ENCODE measurements at places on chromosomes 2 and 18.

DNA sequence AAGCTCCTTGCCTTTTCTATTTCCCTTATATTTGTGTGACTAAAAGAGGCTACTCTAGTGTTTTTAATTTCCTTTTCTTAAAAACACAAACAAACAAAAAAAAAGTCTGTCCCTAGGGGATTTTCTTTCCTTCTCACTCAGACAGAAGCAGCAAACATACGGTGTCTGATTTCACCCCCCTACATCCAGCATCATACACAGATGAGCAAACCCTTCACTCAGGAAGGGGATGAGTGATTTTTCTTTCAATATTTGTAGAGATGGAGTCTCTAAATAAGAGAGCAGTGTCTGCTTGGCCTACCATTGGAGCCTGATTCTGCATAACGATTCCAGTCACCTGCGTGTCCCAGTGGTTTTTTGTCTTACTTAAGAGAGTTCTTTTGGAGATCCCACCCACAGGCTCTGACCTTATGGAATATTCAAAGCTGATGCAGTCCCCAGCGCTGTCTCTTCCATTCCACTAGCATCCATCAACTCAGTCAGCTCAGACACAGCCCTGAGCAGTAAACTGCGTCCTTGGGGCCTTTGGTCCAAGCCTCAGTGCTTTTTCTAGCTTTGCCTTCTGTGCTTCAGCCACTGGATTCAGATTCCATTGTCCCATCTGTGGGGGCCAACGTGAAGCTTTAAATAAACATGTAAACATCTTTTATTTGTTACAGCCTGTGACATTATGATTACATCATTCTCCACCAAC, 52.6 kb upstream of the TPO start:
- DNase-seq = no peak

DNA sequence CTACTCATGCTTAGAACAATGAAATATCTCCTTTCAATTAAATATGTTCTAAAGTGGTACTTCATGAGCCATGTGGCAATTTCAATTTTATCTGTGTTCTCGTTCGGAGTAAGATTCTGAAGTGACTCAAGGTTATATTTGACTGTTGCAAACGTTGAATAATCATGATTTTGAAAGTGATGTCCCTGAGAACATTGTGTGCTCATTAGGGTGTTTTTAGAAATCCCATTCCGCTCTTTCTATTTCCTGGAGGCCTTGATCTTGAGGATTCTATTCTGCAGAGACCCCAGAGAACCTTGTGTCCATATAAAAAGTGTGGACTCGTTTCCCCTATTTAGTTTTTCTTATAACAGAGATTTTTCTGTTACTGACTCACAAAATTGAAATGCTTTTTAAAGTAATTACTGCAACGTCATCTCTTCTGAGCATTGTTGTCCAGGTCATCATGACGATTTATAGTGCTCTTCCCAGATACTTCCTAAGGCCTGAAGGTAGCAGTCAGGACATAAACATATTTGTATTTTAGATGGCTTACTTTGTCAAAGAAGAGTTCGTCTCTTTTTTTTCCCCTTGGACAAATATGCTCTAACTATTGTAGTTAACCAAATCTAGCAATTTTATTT, 27.2 kb downstream of the IL1R2 start:
- peak; percentile 47 for DNase-seq

GRCh38 chr2:81895620-81896250, 1591.2 kb upstream of the LRRTM1 start:
- DNase-seq = no peak

DNA sequence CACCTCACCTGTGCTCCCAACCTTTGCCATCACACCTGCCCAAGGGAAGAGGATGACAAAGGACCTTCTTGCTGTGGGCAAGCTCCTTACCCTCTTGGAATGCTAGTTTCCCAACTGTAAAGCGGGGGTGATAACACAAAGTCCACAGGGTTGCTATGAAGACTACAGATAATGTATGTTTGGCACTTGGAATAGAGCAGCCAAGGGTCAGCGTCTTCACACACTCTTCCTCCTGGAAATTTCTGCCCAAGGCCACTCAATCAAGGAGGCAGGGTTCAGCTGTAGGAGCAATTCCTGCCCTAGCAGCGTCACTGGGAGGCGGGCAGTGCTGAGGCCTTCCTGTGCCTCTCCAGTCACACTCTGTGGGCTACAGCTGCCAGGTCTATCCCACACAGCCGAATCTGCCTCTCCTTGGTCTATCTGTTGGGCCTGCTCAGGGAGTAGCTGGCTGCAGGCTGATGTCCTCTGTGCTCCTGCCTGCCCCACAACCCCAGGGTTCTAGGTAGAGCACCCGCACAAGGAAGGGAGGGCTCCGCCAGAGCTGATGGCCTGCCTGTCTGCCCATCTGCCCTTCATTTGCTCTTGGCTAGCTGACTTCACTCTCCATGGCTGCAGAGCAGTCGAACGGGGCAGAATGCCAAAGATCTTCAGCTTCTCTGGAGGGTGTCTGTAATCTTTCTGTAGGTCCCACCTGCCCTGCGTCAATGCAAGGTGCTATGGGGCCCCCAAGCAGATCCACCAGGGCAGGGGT, 91.9 kb downstream of the MRO start:
- DNase-seq = no peak

- no peak for DNase-seq
Observed at GRCh38 chr18:78733762-78734613, 245.6 kb upstream of the SALL3 start.

- peak; percentile 43 for DNase-seq
Observed at GRCh38 chr2:11411768-11412448, 54.1 kb downstream of the E2F6 start.

DNA sequence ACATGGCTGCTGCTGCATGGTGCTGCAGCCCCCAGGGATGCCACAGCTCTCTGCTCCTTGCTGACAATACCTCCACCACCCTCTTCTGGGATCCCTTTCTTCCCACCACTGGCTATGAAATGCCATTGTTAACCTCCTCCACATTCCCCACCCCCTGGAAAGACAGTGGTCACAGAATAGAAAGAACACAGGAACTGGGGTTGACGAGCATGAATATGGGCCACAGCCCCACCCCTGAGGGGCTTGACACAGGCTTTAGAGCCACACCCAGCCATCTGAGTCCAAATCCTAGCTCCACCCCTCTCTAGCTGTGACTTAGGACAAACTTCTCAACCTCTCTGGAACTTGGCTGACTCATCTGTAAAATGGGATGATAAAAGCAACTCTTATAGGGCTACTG, 47.3 kb downstream of the TMEM163 start:
- no peak for DNase-seq

- DNase-seq = peak; percentile 76
Observed at GRCh38 chr18:26547646-26548414, 523 bp downstream of the KCTD1 start.

GRCh38 chr2:108029496-108029895, 43.2 kb downstream of the SLC5A7 start:
- no peak for DNase-seq

DNA sequence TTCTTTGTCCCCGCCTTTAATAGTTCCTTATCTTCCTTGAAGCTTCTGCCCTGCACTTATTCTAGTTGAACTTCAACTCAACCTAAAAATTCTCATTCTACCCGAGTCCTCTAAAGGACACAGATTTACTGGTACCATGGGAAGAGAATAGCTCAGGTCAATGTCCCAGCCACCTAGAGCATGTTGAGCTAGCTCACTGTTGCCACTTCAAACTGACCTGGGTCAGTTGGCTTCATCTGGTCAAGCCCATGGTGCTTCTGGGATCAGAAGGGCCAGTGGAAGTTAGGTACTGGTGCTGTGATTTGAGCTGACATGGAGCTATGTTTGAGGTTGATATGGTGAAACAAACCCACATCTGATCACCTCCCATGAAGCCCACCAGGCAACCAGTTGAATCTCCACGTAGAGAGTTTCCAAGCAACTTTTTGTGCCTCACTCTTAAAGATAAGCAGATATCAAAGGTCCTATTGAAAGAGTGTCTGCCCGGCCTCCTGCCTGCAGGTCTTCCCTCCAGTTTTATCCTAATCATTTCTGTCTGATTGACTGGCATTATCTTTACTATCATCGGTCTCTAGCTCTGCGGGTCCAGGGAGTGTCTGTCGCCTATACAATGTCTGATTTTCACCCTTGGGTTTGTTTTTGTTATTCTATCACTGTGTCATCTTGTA, 17.2 kb downstream of the GREB1 start:
- DNase-seq = no peak

DNA sequence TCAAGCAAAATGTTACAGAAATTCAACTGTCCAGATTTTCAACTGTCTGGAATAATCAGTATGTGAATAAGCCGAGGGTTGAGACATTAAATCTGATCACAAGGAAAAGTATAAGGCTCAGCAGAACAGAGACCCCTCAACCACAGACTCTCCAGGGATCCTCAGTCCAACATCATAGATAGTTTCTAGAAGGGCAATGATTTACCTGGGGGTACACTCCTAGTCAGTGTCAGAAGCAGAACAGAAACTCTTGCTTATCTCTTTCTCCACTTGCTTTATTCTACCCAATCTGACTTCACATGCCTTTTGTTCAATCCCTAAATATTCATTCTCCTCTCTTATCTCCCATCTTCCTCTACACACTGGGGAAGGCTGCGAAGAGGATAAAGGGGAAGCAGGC, 36.4 kb downstream of the ICOS start:
- no peak for DNase-seq

GRCh38 chr2:158994920-158995676, 26.7 kb downstream of the TANC1 start:
- peak; percentile 49 for DNase-seq

DNA sequence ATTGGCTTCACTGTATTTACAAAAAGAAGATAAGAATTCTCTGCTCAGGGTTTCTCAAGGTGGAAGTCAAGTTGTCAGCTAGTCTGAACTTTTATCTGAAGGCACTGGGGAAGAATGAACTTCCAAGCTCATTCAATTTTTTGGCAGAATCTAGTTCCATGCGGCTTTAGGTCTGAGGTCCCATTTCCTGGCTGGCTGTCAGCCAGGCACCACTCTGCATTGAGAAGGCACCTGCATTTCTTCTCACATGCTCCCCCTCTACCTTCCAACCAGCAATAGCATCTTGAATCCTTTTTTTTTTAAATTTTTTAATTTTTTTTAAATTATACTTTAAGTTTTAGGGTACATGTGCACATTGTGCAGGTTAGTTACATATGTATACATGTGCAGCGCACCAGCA, 46.2 kb upstream of the RPE start:
- DNase-seq = no peak

- no peak for DNase-seq
Observed at GRCh38 chr2:198297350-198297749, 493.0 kb downstream of the PLCL1 start.

DNA sequence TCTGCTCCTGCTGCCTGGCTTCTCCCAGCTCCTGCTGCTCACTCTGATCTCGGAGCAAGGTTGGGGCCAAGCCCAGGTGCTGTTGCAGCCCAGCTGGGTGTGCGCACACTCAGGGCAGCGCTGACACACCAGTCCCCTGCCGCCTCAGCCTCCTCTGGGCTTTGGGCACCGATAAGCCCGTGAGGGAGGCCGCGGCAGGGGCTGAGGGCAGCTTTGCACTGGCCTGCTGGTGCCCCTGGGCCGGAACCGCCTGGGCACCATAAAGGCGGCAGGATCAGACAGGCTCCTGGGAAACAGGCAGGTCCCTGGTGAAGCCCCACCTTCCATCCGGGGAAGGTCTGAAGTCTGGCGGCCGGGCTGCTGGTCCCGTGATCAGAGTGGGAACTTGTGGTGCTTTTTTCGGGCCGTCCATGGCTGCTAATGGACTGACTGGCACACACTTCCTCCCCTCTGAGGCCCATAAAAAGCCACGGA, 14.1 kb upstream of the EML6 start:
- DNase-seq = peak; percentile 12

DNA sequence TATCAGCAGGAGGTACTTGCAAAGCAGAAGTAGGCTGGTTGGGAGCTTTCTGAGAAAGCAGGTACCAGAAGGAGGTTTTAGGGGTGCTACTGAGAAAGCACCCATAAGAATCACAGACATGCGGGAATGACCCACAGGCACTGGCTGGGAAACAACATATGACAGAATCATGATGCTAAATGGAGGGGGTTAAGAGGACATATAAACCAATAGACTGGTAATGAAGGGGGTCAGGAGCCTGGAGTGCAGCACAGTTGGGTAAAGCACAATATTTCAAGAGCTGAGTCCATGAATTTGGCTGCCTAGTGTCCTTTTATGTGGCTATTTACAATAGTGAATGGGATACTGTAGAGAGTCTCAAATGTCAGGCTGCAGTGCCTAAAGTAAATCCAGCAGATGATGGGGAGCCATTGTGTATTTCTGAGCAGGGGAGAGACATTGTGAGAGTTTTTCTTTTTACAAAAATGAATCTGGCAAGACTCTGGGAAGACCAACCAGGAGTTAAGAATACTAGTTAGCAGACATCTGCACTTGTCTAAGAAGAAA, 27.6 kb upstream of the GMCL1 start:
- DNase-seq = no peak

DNA sequence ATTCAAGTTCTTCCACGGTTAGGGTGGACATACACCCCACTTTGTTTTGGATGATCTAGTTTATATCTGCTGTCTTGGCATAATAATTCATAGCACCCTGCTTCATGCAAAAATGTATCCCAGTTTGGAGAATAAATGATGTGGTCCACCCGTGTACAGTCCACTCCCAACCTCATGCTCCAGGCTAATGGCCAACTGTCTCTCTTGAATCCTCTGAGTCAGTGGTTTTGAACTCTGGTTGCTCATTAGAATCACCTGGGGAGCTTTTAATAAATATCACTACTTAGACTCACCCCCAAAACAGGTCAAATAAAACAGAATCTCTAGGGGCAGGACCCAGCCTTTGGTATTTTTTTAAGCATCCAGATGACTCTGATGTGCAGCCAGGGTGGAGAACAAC, 78.5 kb downstream of the SDC1 start:
- DNase-seq = no peak

DNA sequence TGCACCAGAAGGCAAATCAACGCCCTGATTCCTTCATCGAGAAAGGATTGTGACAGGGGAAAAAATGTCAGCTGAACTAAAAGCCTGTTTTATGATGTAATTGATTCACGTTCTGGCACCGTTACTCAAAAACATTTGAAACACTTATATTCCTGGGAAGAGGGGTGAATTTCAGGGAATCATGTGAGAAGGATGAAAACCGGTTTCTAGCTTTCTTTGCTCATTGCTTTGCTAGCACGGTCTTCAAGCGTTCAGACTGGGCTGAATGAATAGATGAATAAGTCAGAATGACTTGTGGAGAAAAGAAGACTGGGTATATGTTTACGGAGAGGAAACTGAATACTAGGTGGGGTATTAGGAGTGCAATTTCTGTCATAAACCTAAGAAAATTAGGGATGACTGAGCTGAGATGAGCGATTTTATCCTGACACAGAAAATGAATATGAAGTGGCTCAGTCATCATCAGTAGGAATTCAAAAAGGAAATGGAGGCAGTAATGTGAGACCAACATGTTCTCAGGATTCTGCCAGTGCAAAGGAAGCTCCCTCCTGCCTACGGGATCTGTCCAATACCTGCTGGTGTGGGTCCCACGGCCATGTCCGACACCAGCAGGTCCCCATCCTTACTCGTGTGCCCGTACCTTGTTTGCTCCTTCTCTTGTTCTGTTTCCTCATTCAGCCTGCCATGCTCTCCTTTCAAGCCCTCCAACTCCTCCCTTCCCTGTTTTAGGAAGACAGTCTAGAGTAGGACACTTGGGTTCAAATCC, 124.7 kb upstream of the ARL5A start:
- no peak for DNase-seq

- DNase-seq = no peak
Observed at GRCh38 chr18:3839581-3839981, 389.6 kb downstream of the TGIF1 start.

- DNase-seq = peak; percentile 51
Observed at GRCh38 chr2:133790711-133791110, 222.4 kb upstream of the NCKAP5 start.

- DNase-seq = no peak
Observed at GRCh38 chr2:204947405-204947804, 402.1 kb downstream of the PARD3B start.

- no peak for DNase-seq
Observed at GRCh38 chr2:59019566-59020159, 778.5 kb upstream of the FANCL start.

Measured in foreskin fibroblast (primary cell).